ENCODE measurements at places on chromosomes 13 and 19. TPM values are rescaled to one million over a fixed set of nuclear protein-coding genes. Genes with fewer than 3 reads are reported as not detected.

The PDE4A gene
- total RNA-seq, result 10.0 TPM

The ZNF320 gene
- 11.3 TPM for total RNA-seq

The C1QTNF9 gene
- not detected for total RNA-seq

The PLPPR3 gene
- 0.30 TPM for total RNA-seq

The GIPR gene
- total RNA-seq, result 0.52 TPM

The IRGC gene
- total RNA-seq, result not detected

Measured in smooth muscle cell of the pulmonary artery (primary cell).